ENCODE measurements at places on chromosomes 6 and 20. TPM values are rescaled to one million over a fixed set of nuclear protein-coding genes. Genes with fewer than 3 reads are reported as not detected.

DNA sequence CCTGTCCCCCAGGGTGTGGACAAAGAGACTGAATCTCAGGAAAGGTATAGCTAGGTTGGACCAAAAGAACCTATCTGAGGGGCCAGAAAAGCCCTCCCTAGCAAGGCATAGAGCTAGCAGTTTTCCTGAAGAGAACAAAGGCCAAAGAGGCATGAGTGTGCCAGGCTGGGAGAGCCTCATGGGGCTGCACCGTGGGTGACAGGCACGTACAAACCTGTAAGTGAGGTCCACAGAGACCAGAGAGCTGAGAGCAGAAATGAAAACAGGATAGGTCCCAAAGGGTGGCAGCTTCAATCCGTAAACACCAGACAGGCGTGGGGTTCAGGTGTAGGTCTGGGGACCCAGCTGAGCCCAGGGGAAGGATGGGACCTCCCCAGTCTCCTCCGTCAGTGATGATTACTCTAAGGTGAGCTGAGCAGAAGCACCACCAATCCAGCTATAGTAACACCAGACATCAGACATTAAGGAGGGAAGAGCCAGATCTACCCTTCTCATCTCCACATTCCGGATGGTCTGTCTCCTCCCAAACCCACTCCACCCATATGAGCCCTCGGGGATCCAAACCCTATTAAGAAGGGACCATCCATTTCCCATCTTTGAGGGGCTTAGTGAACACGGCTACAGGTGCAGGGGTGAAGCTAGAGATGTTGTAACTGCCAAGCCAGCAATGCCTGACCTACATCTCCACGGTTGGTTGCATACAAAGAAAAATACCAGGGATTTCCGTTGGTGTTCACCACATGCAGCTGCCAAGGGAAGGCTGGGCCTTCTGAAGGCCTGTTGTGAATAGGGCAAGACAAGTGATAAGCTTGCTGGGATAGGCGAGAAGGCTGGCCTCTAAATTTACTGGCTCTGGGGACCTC, 38.3 kb downstream of the BCL2L1 start:
- H3K4me3 ChIP-seq: peak overlapping the region; percentile 7
- H3K4me1 ChIP-seq: peaks cover 56% of the 10 kb centered on the region
- H3K36me3 ChIP-seq: peaks cover 29% of the 10 kb centered on the region
- no peak overlapping the region for H3K27ac ChIP-seq
- no peaks in the 10 kb centered on the region for H3K27me3 ChIP-seq

GRCh38 chr6:24376871-24377270, 19.0 kb upstream of the DCDC2 start:
- H3K4me3 ChIP-seq: no peak overlapping the region
- H3K27ac ChIP-seq: no peak overlapping the region
- DNase-seq: no peak
- H3K4me1 ChIP-seq: no peaks in the 10 kb centered on the region
- H3K27me3 ChIP-seq: no peaks in the 10 kb centered on the region

- no peaks in the 10 kb centered on the region for H3K4me1 ChIP-seq
- DNase-seq: no peak
- H3K36me3 ChIP-seq: no peaks in the 10 kb centered on the region
- no peaks in the 10 kb centered on the region for H3K27me3 ChIP-seq
- H3K4me3 ChIP-seq: no peak overlapping the region
- H3K27ac ChIP-seq: no peak overlapping the region
Observed at GRCh38 chr20:61192337-61192950, 59.6 kb upstream of the CDH4 start.

- no peaks in the 10 kb centered on the region for H3K4me1 ChIP-seq
- H3K36me3 ChIP-seq: no peaks in the 10 kb centered on the region
- no peak overlapping the region for H3K27ac ChIP-seq
Observed at GRCh38 chr6:169204167-169204566, 49.5 kb downstream of the THBS2 start.

GRCh38 chr20:63641146-63641791, 12.0 kb downstream of the STMN3 start:
- peak overlapping the region; percentile 64 for H3K4me3 ChIP-seq
- peak overlapping the region; percentile 90 for H3K27ac ChIP-seq
- no peaks in the 10 kb centered on the region for H3K27me3 ChIP-seq
- peaks cover 48% of the 10 kb centered on the region for H3K4me1 ChIP-seq

DNA sequence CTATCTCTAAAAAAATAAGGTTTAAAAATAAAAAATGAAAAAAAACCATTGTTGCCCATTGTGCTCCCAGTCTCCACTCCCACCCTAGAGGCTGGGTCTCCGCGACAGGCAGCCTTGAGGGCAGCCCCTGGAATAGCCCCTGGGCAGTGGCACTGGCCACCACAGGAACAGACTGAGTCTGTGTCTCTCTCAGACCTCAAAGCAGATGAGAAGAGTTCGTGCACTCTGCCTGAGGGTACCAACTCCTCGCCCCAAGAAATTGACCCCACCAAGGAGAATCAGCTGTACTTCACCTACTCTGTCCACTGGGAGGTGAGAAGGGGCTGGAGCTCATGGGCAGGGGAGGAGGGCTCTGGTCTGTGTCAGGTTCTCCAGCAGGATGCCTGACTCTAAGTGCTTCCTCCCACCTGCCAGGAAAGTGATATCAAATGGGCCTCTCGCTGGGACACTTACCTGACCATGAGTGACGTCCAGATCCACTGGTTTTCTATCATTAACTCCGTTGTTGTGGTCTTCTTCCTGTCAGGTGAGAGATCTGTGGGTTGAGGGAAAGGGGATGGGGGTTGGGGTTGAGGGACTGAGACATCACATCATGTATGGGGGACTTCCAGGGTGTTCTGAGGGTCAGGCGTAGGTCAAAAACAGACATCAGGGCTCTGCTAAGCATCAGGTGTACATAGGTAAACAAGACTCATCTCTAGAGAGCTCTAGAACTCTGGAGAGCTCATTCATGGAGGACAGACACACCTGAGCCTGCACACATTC, 35.6 kb downstream of the TM9SF4 start:
- DNase-seq: no peak
- H3K27ac ChIP-seq: no peak overlapping the region
- H3K27me3 ChIP-seq: no peaks in the 10 kb centered on the region
- H3K4me3 ChIP-seq: no peak overlapping the region
- H3K4me1 ChIP-seq: no peaks in the 10 kb centered on the region
- peaks cover 80% of the 10 kb centered on the region for H3K36me3 ChIP-seq

The RFX6 gene
- not detected for total RNA-seq

The DDR1 gene
- total RNA-seq: 5.0 TPM

The SYNGAP1 gene
- 81.4 TPM for total RNA-seq

The ARHGAP40 gene
- total RNA-seq: not detected

The PTK6 gene
- total RNA-seq: 0.20 TPM

The SYCP2L gene
- not detected for total RNA-seq

The PERP gene
- 2.3 TPM for total RNA-seq
